ENCODE measurements at places on chromosomes 5 and 9.
A peak's percentile ranks its signal among the peaks of the same experiment; 100 is the strongest.

DNA sequence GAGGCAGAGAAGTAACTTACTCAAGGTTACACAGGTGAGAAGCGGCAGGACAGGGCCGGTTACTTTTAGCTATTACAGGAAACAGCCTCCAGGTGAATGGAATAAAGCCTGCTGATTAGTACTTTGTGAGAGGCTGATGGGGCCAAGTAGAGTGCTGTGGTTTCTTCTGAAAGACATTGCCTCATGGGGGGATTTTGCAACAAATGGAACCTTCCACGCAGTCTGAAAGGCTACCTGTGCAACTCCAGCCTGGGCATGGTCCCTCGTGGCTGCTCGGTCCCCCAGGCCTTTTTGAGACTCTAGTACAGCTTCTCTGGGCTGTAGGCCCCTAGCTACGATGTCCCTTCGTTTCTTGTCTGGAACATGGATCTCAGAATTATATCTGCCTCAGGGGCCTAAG lies 2.0 kb downstream of the TMEM268 start:
- H3K36me3 ChIP-seq = no peaks in the 10 kb centered on the region
- DNase-seq = no peak
- peak overlapping the region; percentile 3 for H3K27ac ChIP-seq
- H3K4me1 ChIP-seq = peaks cover 44% of the 10 kb centered on the region
- peak overlapping the region; percentile 92 for H3K4me3 ChIP-seq

GRCh38 chr9:33455945-33456344 lies 8.6 kb upstream of the AQP3 start:
- H3K4me1 ChIP-seq = peaks cover 72% of the 10 kb centered on the region
- H3K27ac ChIP-seq = peak overlapping the region; percentile 32
- no peak overlapping the region for H3K4me3 ChIP-seq
- no peaks in the 10 kb centered on the region for H3K36me3 ChIP-seq
- H3K27me3 ChIP-seq = no peaks in the 10 kb centered on the region

DNA sequence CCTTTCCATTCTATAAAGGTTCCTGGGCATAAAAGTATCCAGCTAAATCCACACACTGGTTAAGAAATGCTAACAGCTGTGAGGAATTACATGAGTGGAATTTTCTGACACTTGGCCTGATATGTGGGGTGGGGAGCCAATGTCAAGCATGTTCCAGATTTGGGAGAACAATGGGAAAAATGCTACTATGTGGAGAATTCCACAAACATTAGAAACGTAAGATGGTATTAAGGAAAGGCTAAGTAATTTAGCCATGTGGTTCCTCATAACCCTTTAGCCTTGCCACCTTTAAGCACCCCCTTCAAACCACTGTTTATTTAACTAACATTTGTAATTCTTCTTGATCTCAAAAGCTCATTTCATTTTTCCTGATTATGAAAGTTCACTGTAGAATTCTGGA lies 149.2 kb downstream of the GNA14 start:
- H3K27ac ChIP-seq = no peak overlapping the region
- H3K4me1 ChIP-seq = no peaks in the 10 kb centered on the region
- H3K36me3 ChIP-seq = no peaks in the 10 kb centered on the region
- DNase-seq = no peak

- DNase-seq = no peak
- H3K27me3 ChIP-seq = no peaks in the 10 kb centered on the region
- no peak overlapping the region for H3K4me3 ChIP-seq
- H3K27ac ChIP-seq = no peak overlapping the region
Measured at GRCh38 chr9:34362614-34363214, 14.0 kb downstream of the MYORG start.
